AML-193 (cell line): ENCODE measurements at places on chromosomes 16 and 17.

- DNase-seq = no peak
These were observed 26.7 kb downstream of the ABCC3 start for GRCh38 chr17:50661348-50661747.

- no peak for DNase-seq
These were observed 34.8 kb downstream of the ASIC2 start for GRCh38 chr17:33258296-33258695.

GRCh38 chr17:72297326-72298115, 176.7 kb downstream of the SOX9 start:
- no peak for DNase-seq

DNA sequence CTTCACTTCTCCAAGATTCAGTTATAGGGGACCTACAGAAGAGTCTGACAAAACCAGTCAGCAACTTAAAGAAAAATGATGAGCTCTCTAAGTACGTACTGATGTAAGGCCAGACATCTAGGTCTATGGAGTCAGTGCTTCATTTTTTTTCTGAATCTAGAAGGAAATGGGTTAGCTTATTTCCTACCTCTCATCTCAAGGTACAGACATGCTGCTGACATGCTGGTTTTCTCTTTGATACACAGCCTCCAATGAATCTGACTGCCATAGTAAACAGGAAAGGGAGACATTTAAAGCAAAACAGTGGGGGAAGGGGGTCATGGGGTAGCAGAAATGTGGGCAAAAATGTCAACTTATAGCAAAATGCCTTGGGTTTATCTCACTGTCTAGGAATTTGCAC, 16.4 kb downstream of the CDR2 start:
- DNase-seq = no peak

- DNase-seq = no peak
These were observed 38.4 kb downstream of the ERN1 start for GRCh38 chr17:64091571-64091970.

GRCh38 chr17:53797501-53797900, 25.2 kb upstream of the KIF2B start:
- DNase-seq = no peak

DNA sequence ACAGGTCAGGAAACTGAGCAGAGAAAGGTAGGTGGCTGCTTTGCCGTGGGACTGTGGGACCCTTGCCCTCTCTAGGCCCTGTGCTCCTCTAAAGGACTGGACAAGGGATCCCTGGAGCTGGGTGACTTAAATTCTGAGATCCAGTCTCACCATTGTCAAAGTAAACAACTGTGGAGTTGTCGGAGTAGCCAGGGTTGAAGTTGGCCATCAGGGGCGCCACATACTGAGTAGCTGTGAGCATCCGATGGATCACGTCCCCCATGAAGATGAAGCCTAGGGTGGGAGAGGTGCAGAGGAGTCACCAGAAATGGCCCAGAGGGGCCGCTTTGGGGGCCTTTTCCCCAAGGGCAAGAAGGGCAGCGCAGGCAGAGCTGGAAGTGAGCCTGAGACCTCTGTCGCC, 43.5 kb downstream of the PLXDC1 start:
- no peak for DNase-seq

GRCh38 chr17:80833952-80834892, 157.4 kb upstream of the CHMP6 start:
- no peak for DNase-seq

- DNase-seq = no peak
These were observed 933.5 kb upstream of the EEF2KMT start for GRCh38 chr16:6031102-6031501.

DNA sequence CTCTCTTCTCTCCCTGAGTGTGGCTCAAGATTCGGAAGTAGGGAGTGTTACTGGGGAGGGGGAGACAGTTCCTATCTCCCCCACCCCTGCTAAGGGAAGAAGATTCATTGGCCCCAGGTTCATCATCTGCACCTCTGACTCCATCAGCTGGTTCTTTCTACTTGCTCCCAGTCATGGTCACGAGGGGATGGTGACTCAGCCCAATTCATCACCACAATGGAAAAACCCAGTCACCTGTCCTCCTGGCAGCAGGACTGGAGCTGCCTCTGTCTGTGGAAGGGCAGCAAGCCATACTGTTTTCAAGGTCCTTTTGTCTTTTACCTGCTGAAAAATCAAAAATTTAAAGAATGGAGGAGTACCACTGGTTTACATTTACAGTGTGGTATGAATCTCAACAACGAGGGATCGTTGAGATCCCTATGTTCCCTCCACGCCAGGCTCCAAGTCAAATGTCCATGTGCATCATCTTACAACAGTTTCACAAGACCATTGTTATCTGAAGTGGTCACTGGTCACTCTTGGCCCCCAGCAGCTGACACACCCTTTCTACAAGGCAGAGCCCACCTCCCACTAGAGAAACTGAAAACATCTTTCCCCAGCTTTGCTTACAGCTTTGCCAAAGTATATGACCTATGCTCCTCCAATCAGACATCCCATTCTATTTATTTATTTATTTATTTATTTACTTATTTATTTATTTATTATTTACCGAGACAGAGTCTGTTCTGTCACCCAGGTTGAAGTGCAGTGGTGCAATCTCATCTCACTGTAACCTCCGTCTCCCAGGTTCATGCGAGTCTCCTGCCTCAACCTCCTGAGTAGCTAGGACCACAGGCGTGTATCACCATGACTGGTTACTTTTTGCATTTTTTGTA, 40.4 kb upstream of the NDRG4 start:
- no peak for DNase-seq

GRCh38 chr17:33127706-33128105, 136.1 kb downstream of the SPACA3 start:
- no peak for DNase-seq

DNA sequence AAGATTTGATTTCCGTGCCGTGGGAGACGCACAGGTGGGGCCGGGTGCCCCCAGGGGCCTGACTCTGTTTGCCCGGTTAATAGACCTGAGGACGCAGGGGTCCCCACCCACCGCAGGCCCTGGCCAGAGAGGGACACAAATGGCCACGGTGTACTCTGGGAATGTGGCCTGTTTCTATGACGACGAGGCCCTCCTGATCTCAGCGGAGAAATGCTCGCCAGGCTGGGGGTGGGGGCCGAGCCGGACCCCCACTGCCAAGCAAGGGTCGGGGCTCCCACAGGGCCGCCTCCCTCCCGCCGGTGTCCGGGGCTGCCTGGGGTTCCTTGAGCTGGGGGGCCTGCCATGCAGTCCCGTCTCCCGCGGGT, 24.5 kb upstream of the C1QTNF8 start:
- no peak for DNase-seq

GRCh38 chr17:19433727-19434340, 22.8 kb downstream of the RNF112 start:
- DNase-seq = no peak

DNA sequence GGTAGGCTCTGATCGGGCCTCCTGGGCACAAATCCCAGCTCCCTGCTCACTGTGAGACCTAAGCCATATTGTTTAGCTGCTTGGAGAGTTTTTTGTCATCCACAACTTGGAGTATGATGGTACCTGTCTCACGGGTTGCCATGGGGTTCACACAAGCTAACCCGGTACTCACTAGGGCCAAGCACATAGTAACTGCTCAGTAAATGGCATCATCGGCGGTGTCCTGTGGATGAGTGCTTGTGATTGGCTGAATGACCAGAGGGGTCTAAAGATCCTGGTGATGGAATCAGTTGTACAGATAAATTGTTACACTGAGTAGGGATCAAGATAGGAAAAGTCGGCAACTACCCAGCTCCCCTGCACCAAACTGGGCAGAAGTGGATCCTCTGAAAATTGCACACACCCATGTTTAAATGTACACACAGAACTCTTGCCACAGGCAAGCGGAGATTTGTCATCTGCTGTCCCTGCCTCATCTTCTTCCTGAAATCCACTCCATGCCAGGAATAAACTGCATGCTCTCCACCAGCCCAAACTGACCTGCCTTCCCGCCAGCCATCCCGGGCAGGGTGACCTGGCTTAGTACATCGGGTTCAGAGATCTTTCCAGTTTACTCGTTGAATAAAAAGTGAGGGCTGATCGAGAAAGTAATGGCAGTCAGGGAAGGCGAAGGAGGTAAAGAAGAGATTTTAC, 6.5 kb downstream of the MAPT start:
- no peak for DNase-seq

DNA sequence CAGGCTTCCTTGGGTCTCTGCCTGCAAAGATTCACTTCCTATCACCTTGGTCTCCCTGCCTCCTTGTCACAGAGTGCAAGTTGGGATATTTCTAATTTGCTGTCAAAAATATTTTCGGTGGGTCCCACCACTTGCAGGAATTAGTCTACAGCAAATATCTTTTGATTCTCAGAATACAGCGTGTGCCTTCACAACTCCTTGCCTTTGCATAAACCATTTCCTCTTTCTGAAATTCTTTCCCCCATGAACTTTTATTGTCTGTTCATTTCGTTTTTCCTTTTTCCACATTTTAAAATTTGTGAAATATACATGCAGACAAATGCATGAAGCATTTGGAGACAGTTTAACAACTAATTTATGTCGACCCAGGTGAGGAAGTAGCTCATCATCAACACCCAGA, 60.0 kb downstream of the HS3ST3B1 start:
- no peak for DNase-seq

GRCh38 chr16:29815793-29816693, at the start of gene PAGR1:
TSS of gene PAGR1 (plus strand) at chr16:29816152. CDS start at chr16:29816526, 374 bp downstream.
- DNase-seq = peak; percentile 99

- DNase-seq = peak; percentile 50
These were observed 874 bp downstream of the WWP2 start for GRCh38 chr16:69762814-69763598.

GRCh38 chr16:1929105-1929504, 10.9 kb upstream of the HS3ST6 start:
- DNase-seq = peak; percentile 10

GRCh38 chr17:15261258-15261801, 3.8 kb downstream of the PMP22 start:
- no peak for DNase-seq

DNA sequence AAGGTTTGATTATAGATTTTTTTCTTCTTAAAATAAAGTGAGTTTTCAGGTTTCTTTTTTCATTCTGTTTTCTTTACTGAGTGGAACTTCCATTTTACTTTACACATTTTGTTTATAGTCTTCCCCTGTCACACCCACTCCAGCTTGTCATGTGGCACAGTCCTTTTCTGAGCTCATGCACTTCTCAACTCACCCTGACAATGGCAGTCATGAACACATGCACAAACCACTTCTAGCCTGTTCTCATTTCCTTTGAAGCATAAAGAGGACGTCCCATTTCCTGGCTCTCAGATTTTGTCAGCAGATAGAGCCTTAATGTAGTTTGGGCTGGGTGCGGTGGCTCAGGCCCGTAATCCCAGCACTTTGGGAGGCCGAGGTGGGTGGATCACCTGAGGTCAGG, 168.0 kb downstream of the AHSP start:
- peak; percentile 52 for DNase-seq

DNA sequence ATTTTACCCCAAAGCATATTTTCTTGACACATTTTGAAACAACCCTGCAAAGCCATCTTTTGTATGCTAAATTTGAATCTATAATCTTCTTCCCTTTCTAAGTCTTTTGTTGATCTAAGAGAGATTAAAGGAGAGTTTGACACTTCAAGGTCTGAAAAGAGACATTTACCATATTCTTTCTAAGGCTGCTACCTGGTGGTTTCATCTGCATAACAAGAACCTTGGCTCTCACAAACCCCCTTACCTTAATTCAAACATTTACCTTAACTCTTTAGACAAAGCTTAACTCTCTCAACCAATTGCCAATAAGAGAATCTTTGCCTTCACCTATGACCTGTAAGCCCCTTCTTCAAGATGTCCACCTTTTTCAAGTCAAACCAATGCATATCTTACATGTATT, 1143.6 kb downstream of the CDH11 start:
- no peak for DNase-seq

GRCh38 chr17:71855010-71855409, 265.8 kb upstream of the SOX9 start:
- DNase-seq = no peak

GRCh38 chr16:66182592-66182991, 183.9 kb upstream of the CDH5 start:
- no peak for DNase-seq

- DNase-seq = no peak
These were observed 76.2 kb upstream of the KSR1 start for GRCh38 chr17:27379888-27380533.

GRCh38 chr17:83036193-83036592, 43.2 kb upstream of the METRNL start:
- no peak for DNase-seq

- DNase-seq = no peak
These were observed 86.2 kb downstream of the OR1D5 start for GRCh38 chr17:2977157-2977556.

DNA sequence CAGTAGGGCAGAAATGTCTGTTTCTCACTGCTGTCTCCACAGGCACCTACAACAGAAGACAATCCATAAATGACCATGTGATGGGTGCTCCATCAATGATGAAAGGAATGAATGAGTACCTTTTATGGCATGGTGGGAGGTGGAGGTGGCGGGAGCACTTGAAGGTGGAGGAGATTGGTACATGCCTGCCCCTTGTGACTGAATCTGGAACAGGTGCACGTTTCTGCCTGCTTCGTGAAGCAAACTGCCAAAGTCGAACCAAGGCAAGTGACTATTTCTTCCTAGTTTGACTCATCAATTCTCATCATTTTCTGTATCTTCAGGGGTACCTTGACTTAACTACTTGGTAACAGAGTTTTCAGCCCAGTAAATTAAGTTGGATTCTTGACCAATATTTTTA, 25.4 kb downstream of the CDRT15 start:
- no peak for DNase-seq

GRCh38 chr17:160336-160735, 21.1 kb downstream of the DOC2B start:
- no peak for DNase-seq

- no peak for DNase-seq
These were observed 9.3 kb downstream of the FBXO31 start for GRCh38 chr16:87374313-87374712.

DNA sequence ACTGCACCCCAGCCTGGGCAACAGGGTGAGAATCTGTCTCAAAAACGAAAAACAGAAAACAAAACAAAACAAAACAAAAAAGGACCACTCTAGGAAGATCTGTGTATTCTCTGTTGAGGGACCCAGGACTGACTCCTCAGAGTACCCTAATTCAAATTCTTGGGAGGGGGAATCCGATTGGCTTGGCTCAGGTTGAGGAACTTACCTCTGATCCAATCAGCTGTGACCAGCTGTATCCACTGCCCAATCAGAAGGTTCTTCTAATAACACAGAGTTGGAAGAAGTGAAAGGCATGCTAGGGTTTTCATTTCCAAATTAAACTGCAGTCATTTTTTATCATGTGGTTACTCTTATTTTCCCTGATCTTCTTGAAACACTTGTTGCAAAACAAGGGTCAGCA, 105.9 kb upstream of the CACNG3 start:
- DNase-seq = no peak

DNA sequence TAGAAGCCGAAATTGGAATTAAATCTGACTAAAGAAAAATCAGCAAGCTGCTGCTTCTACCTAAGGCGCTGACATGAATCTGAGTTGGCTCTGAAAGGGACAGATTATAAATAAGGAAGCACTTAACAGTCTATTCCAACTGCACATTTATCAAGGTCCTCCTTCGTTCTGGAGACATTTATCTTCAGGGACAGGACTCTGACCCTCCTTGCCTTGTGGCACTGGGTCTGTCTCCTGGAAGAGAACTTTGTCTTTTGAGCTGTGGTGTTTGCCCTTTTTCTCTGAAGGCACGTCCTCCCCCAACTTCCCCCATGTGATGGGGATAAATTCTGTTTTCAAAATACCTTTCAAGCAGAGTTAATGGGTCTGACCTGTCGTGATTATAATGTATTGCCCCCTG, 47.0 kb upstream of the MARCHF10 start:
- DNase-seq = no peak

GRCh38 chr16:88686062-88686438, 257 bp downstream of the SNAI3 start:
- DNase-seq = no peak
